ENCODE measurements at places on chromosomes 5 and 9. TPM values are rescaled to one million over a fixed set of nuclear protein-coding genes. Genes with fewer than 3 reads are reported as not detected.

Gene PCDHA12
- not detected for total RNA-seq

Gene ST8SIA4
- not detected for total RNA-seq

Gene SAP30L
- 24.5 TPM for total RNA-seq

Gene FREM1
- total RNA-seq: 3.4 TPM

Gene CERCAM
- 29.9 TPM for total RNA-seq

Gene HAVCR2
- 0.05 TPM for total RNA-seq

Gene AHRR
- total RNA-seq: 17.8 TPM

Gene DNM1
- total RNA-seq: 2.2 TPM

Gene GABRA1
- total RNA-seq: not detected

Gene SPATA31A7
- total RNA-seq: not detected

Gene ZBED3
- total RNA-seq: 0.09 TPM

Gene TRIM7
- total RNA-seq: 28.0 TPM

Gene TMEM174
- not detected for total RNA-seq

Gene GTF2H2C
- 101 TPM for total RNA-seq

Gene PCDHGA6
- total RNA-seq: 1.4 TPM

Gene ENTREP1
- total RNA-seq: not detected

Gene SLC36A2
- not detected for total RNA-seq

Gene CFAP90
- total RNA-seq: not detected

Gene LHX3
- total RNA-seq: not detected

Gene CAVIN4
- 0.87 TPM for total RNA-seq

Gene SLC34A1
- not detected for total RNA-seq

Gene PGM5
- total RNA-seq: 0.03 TPM

Gene CARD6
- total RNA-seq: 6.6 TPM

Gene KDM3B
- 64.8 TPM for total RNA-seq

Gene WWC1
- total RNA-seq: 13.2 TPM

Gene SLC6A19
- total RNA-seq: not detected

Gene LCN1
- total RNA-seq: not detected

Gene TOR1A
- total RNA-seq: 42.8 TPM

Gene FOXE1
- total RNA-seq: 4.7 TPM

Gene TAF11L8
- total RNA-seq: not detected

Gene SLC45A2
- not detected for total RNA-seq

Gene SELENOP
- total RNA-seq: not detected

Gene MYMK
- not detected for total RNA-seq

Gene SMAD5
- 179 TPM for total RNA-seq
